ENCODE measurements at places on chromosomes 13 and 19. TPM values are rescaled to one million over a fixed set of nuclear protein-coding genes. Genes with fewer than 3 reads are reported as not detected.
A peak's percentile ranks its signal among the peaks of the same experiment; 100 is the strongest.

GRCh38 chr13:54187461-54187860 is 1158.8 kb downstream of the OLFM4 start:
- DNase-seq, result no peak

GRCh38 chr19:39469036-39469435 is 11.6 kb upstream of the TIMM50 start:
- no peak for DNase-seq

- DNase-seq, result no peak
These were observed 42.3 kb upstream of the GJB6 start for GRCh38 chr13:20274466-20274865.

Gene CFD
- total RNA-seq, result 861 TPM

Gene FUT1
- 2.1 TPM for total RNA-seq

- no peak for DNase-seq
These were observed 3.5 kb upstream of the LILRB4 start for GRCh38 chr19:54659300-54659699.

Gene SLC27A1
- total RNA-seq, result 55.1 TPM

- DNase-seq, result no peak
These were observed 121.0 kb upstream of the SLC7A1 start for GRCh38 chr13:29716493-29716892.

Gene ADGRL1
- total RNA-seq, result 23.9 TPM

GRCh38 chr13:30846866-30847265 is 59.2 kb upstream of the MEDAG start:
- DNase-seq, result no peak

DNA sequence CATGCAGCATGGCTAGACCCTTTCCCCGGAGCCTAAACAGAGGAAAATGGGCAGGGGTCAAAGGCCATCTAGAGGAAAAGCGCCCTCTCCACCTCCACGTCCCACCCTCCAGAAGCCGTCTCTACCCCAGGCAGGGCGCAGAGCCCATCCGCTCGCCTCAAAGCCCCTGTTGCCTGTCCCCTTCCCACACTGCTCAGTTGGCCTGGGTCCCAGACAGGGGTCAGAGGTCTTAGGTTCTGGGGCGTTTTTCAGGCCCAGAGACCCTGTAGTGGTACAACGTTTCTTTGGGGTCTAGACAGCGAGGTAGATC is 285 bp downstream of the TMEM143 start:
- no peak for DNase-seq

GRCh38 chr13:87536899-87537298 is 134.3 kb upstream of the SLITRK5 start:
- no peak for DNase-seq

DNA sequence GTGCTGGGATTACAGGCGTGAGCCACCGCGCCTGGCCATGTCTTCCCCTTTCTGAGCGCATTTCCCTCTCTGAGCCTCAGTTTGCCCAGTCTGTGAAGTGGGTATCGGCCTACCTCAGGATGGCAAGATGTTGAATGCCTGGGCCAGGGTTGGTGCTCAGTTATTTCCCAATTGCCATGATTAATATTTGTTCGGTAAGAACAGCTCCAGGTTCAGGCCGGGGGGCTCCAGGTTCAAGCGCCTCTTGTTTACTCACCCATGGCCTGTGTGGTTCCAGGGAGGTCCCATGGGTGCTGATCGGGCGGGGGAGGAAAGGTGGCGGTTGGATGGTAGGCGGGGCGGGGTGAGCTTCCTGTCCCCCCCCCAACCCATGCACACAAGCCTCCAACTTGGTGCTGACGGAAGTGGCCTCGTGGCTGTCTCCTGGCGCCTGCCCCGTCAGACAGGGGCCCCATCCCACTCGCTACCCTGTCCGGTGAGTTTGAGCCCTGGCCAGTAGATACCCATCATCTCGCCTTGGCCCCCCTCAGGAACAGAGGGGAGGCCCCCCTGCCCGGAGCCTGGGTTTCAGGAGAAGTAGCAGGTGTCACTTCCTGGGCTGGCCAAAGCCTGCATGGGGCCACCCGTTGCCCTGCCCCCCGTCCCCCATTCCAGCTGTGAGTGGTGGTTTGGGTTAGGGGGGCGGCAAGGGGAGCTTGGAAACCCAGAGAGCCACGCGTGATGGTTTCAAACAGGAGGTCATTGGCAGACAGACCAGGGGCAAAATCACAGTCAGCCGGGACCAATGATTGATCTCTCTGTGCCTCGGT is at the start of gene FCHO1:
FCHO1 (plus strand) TSS at position 375 of the 809 bp plus-strand sequence. CDS start 3,688 bp downstream, outside the sequence.
- DNase-seq, result peak; percentile 48

- no peak for DNase-seq
These were observed 3.1 kb upstream of the SPACA4 start for GRCh38 chr19:48603449-48603848.

Gene CLN5
- 21.0 TPM for total RNA-seq

Gene DHRS12
- 13.3 TPM for total RNA-seq

- DNase-seq, result no peak
These were observed 530.6 kb upstream of the SPRY2 start for GRCh38 chr13:80871481-80871880.

Gene TECR
- 85.7 TPM for total RNA-seq

- DNase-seq, result no peak
These were observed 126.1 kb downstream of the CRYL1 start for GRCh38 chr13:20399515-20399914.

GRCh38 chr13:31015199-31015598 is 82.7 kb downstream of the TEX26 start:
- no peak for DNase-seq

DNA sequence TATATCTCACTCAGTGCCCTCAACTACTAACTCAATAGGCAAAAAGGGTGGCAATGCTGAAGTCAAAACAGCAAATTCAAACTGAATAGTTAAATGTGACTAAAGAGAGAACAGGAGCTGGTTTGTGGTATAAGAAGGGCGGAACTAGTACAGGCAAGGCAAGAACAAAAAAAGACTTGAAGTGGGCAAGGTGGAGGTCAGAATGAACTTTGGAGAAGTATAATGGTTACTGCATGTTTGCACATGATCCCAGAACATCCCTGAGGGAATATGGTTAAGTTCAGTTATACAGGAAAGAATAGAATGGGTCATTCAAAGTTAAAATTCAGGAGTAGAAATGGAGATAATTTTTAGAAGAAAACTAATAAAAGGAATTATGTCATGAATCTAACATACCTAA is 85.5 kb downstream of the DIAPH3 start:
- no peak for DNase-seq

DNA sequence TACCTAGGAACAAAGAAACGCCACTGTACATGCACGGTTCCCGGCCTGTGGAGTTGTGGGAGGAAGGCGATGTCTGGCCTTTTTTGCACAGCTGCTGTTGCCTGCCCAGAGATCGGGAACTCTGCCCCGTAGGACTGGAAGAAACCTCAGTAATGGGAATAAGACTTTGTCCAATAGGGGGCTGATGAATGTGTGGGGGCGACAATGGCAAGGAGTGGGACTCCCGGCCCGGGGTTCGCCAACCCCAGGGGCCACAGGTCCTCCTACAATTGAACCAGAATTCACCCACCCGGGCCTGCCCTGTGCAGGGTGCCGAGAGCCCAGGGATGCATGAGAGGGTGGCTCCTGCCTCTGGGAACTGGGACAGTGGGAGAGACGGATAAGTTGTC is 2.0 kb upstream of the CEBPA start:
- no peak for DNase-seq

DNA sequence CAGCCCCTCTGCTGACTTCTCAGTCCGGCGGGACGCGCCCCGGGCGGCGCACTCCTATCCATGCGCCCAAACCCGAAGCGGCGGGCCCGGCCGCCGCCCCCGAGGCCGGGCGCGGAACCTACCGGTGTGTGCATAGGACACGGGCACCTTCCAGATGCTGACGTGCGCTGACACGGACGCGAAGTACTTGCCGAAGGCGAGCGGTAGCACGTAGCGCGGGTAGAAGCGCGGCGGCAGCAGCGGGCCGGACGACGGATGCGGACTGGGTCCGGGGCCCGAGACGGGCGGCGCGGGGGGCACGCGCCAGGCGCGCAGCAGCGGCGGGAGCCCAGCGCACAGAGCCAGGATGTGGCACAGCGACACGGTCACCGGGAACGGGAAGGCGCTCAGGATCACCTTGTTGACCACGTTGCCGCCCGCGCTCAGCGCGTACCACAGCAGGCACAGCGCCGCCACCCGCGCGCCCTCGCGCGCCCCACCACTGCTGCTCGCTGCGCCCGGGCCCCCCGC is 338 bp downstream of the SLC35E1 start:
- DNase-seq, result no peak

DNA sequence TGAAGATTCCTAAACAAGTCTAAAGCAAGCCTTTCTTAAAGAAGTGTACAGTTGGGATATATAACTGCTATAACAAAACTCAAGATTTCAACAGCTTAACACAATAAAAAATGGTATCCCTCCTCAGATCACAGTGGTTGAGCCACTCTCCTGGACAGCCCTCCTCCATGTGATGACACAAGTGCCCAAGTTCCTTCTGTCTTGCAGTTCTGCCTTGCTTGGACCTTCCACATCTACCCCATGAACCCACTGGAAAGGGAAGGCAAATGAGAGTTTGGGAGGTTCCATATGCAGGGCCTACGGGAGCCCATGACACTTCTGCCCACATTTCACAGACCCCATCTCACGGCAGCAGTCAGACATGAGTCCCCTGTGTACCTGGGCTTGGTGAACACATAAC is 659.2 kb downstream of the UQCRFS1 start:
- no peak for DNase-seq

- no peak for DNase-seq
These were observed 7.6 kb upstream of the IPO5 start for GRCh38 chr13:97945792-97946419.

Gene ZNF132
- total RNA-seq, result 4.7 TPM

- no peak for DNase-seq
These were observed 119.0 kb upstream of the OBI1 start for GRCh38 chr13:78777976-78778375.

DNA sequence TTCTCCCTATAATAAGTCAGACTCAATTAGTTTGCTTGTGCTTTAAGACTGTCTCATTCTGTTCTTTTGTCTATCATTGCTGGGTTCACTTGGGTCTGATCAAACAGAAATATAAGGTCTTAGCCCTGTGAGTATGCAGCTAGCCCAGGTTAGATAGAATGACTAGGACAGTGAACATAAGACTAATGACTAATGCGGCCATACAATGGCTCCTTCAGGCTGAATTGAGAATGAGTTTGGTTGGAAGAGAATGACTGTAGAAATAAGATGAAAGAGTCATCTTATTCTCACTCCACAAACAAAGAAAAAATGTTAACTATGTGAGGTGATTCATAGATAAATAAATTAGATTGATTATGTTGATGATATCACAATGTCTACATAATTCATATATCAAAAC is 50.1 kb upstream of the OBI1 start:
- DNase-seq, result no peak

GRCh38 chr19:37931881-37932655 is 25.1 kb downstream of the SIPA1L3 start:
- peak; percentile 42 for DNase-seq

DNA sequence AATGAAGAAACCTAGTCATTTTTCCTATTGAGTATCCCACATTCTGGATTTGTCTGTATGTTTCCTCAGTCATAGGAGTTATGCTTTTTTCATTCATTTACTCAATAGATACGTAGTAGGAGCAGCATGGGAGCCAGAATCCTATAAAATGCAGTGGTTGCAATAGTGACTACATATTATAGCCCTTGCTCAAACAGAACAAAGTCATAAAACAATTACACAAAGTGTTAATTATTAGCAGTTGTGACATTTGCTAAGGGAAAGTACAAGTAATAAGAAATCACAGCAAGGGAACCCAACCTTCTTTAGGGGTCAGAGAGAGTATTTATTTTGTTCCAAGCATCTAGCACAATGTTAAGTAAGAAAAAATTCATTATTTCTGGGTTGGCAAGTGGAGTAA is 27.7 kb upstream of the POU4F1 start:
- DNase-seq, result no peak

DNA sequence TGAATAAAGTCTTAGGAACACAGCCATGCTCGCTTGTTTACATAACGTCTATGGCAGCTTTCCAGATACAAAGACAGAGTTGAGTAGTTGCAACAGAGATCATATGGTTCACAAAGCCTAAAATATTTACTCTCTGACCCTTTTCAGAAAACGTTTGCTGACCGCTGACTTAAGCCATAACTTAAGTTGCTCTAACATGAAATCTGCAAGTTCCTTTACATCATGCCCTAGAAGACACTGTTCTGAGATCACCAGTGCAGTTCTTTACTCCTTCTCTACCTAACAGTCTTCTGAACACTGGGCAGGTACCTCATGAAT is 166.4 kb downstream of the DCLK1 start:
- no peak for DNase-seq

- peak; percentile 87 for DNase-seq
These were observed 1.9 kb downstream of the FOXO1 start for GRCh38 chr13:40664350-40665125.

Gene MISP3
- 5.7 TPM for total RNA-seq

Gene NCR1
- not detected for total RNA-seq

- DNase-seq, result no peak
These were observed 64.5 kb upstream of the MCF2L start for GRCh38 chr13:112904436-112904960.

Gene GIPR
- 11.0 TPM for total RNA-seq

GRCh38 chr13:96003304-96003703 is 49.9 kb downstream of the UGGT2 start:
- DNase-seq, result no peak

DNA sequence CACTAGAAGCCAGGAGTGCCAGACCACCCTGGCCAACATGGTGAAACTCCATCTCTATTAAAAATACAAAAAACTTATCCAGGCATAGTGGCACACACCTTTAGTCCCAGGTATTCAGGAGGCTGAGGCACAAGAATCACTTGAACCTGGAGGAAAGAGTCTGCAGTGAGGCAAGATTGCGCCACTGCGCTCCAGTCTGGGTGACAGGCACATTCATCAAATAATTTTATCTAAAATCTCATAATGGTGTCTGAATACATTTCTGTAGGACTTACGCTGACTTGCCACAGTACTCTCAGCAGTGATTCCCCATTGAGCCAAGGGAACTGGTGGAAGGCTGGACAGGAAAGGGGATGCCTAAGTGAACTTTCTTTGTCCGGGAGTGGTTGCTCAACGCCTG is 4.3 kb upstream of the ZNF28 start:
- DNase-seq, result no peak

Gene GDF15
- total RNA-seq, result 0.50 TPM

All from left cardiac atrium (tissue), 4 donors.